M059J (cell line): ENCODE measurements at places on chromosomes 1 and 21. TPM values are rescaled to one million over a fixed set of nuclear protein-coding genes. Genes with fewer than 3 reads are reported as not detected.

Gene SH3D21
- 0.25 TPM in 1 of 2 replicates, not detected in the other for total RNA-seq

DNA sequence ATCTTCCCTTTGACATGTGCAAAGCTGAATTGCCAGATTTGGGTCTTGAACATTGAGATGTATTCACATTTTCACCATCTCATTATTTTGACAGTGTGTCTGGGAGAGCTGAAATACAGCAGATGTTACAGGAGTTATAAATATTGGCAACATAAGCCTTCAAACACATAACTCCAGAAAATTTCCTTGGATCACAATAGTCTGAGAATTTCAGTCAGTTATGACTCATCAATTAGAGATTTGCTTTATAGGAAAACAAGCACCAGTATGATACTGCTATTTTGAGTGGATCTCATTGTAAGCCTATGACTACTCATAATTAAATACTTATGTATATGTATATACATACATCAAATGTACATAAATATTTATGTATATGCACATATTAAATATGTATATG, 1171.8 kb downstream of the AMY1C start:
- DNase-seq = no peak

- DNase-seq = no peak
These were observed 8.1 kb downstream of the S100A6 start for GRCh38 chr1:153527683-153528040.

- DNase-seq = no peak
These were observed 3.5 kb downstream of the SYTL1 start for GRCh38 chr1:27345272-27345671.

- DNase-seq = no peak
These were observed 813.5 kb downstream of the LTN1 start for GRCh38 chr21:28179136-28179535.

DNA sequence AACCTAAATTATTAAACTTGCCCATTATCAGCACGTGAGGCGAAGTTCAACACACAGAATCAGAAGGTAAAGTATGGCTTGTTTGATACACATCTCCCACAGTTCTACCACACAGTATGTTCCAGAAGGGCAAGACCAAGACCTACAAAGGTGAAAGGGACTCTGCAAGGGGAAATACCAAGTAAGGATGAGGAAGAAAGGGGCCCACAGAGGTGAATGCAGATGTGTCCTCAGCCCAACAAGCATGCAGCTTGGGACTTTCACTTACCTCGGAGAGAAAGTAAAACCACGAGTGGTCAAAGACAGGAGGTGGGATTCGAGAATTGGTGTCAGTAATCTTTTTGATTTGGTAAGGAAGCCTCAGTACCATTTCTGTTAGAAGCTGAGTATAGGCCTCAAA, 85.8 kb downstream of the UBR4 start:
- DNase-seq = no peak

- DNase-seq = peak; percentile 47
These were observed 11.5 kb downstream of the ABL2 start for GRCh38 chr1:179217943-179218507.

GRCh38 chr1:234710936-234711724, 101.2 kb upstream of the IRF2BP2 start:
- no peak for DNase-seq
